Activated T-cell treated with anti-CD3 and anti-CD28 coated beads, Interleukin-2, amount 50 U/mL, for 24 hours (primary cell): ENCODE measurements at places on chromosomes 12 and 14.
A peak's percentile ranks its signal among the peaks of the same experiment; 100 is the strongest.

DNA sequence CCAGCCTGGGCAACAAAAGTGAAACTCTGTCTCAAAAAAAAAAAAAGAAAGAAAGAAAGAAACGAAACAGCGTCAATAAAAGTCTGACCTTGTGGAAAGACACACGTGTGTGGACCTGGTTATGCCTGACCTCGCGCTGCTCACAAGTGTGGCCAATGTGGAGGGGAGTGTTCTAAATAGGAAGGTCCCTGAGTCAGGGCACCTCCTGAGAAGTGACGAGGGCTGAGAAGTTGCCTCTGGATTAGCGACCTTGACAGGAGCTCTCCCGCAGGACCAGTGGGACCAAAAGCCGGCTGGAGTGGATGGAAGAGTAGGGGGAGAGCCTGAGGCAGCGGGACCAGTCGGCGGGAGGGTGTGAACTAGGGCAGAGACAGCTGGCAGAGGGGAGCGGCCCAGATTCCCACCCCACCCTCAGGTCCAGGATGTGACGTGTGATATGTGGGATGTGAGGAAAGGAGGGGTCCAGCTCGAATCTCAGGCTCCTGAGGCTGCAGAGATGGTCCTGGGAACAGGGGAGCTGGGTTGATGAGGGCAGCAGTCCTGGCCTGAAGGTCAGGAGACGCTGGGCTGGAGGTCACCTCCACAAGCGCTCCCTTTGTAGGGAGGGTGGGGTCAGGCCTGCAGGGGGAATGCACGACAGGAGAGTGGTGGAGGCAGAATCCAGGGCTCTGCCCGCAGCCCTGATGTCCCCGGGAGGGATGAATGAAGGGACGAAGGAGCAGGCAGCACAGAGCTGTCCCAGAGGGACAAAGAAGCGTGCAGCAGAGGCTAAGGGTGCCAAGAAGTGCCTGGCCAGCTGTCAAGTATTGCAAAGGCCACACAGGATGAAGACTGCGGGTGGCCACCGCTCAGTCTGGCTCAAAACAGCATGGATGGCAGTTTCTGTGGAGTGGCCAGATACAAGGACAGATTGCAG lies 24.8 kb upstream of the GPR68 start:
- DNase-seq = no peak

DNA sequence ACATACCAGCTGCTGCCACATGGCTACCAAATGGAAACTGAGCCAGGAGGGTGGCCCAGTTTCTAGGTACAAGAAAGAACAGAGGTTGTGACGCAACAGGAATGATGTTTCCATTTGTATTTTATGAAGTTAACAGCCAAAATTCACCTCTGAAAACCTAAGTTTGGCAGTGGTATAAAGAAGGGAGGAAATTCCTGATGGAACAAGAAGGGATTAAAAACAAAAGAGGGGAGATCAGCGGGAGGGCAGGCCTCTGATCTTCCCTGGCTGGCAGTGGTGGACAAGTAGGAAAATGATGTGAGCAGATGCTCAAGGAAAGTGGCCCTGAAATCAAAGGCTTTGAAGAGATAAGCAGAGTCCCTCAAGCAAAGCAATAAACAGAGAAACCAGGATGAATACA lies 47.3 kb upstream of the BCL2L14 start:
- DNase-seq = no peak

DNA sequence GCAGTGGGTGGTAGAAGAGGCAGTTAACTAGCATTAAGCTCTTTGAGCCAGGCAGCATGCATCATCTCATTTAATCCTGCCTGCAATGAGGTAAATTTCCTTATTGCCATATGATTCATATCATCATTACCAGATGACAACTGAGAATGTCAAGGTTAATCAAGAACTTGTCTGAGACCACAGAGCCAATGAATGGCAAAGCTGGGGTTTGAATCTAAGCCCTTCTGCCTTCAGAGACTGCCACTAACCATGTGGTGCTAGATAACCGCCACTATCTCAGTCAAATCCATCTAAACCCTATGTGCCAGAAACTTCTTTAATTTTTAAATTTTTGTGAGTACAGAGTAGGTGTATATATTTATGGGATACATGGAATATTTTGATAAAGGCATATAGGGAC lies 77.8 kb upstream of the GRIP1 start:
- no peak for DNase-seq

DNA sequence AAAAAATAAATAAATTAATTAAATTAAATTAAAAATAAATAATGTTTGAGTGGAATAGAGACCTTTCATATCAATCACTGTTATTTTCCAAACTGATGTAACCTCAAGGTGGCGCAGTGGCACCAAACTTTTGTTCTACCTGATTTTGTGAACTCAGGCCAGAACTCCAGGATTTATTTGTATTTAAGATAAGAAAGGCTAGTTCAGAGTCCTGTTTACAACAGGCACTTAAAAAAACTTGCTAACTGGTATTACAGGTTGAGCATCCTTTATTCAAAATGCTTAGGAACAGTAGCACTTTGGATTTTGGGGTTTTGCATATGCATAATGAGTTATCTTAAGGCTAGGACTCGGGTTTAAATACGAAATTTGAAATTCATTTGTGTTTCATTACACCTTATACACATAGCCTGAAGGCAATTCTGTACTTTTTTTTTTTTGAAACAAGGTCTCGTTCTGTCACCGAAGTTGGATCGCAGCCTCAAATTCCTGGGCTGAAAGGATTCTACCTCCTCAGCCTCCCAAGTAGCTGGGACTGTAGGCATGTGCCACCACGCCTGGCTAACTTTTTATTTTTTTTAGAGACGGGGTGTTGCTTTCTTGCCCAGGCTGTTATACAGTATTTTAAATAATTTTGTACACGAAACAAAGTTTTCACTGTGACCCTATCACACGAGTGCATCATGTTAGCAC lies 32.4 kb downstream of the YY1 start:
- no peak for DNase-seq

- DNase-seq = no peak
Observed at GRCh38 chr12:11609045-11609444, 40.4 kb upstream of the ETV6 start.

GRCh38 chr12:57086493-57087009 lies 2.4 kb upstream of the NAB2 start:
- peak; percentile 71 for DNase-seq

DNA sequence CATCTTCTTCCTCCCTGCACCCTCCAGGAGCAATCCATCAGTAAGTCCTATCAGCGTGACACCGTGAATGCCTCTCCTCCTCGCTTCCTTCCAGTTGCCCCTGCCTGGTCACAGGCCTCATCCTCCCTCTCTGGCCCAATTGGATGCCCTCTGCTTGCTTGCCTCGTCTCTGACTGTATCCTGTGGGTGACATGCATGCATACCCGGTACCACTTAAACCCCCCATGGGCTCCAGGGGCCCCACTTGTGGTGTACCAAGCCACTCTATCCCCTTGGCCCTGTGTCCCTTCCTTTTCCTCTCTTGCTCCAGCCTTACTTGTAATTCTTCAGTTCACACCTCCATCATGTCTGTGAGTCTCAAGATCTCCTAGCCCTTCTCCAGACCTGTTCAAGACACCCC lies 106.0 kb upstream of the RTL1 start:
- no peak for DNase-seq

- no peak for DNase-seq
Observed at GRCh38 chr12:26523708-26524150, 309.3 kb downstream of the ITPR2 start.

GRCh38 chr12:131090274-131091210 lies 136.8 kb downstream of the ADGRD1 start:
- peak; percentile 24 for DNase-seq

GRCh38 chr14:97458661-97459579 lies 661.7 kb downstream of the VRK1 start:
- peak; percentile 87 for DNase-seq

GRCh38 chr12:44851586-44851985 lies 24.5 kb downstream of the NELL2 start:
- DNase-seq = no peak

DNA sequence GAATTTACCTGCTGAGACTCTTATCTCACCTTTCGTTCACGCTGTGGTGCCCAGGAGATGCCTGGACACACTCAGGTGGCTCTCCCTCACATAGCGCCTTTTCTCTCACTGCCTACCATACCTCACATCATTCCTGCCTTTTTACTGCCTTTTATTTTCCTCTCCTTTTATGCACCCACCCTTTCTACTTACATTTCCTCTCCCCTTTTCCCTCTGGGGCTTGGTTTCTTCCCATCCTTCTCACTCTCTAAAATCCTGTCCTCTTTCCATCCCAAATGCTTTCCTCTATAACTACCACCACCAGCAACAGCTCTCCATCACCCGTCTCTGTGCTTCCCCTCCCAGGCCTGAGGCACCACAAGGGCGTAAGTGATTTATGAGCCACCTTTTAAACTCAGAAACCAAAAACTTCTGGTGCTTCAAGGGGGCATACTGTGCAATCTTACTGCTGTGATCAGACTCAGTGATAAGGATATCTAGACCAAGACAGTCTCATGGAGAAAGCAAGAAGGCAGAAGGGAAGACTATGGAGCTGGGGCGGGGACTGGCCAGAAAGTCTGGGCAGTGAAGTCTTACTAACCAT lies 32.7 kb upstream of the SMUG1 start:
- no peak for DNase-seq

- DNase-seq = no peak
Observed at GRCh38 chr14:50041980-50042379, 74.4 kb downstream of the VCPKMT start.

DNA sequence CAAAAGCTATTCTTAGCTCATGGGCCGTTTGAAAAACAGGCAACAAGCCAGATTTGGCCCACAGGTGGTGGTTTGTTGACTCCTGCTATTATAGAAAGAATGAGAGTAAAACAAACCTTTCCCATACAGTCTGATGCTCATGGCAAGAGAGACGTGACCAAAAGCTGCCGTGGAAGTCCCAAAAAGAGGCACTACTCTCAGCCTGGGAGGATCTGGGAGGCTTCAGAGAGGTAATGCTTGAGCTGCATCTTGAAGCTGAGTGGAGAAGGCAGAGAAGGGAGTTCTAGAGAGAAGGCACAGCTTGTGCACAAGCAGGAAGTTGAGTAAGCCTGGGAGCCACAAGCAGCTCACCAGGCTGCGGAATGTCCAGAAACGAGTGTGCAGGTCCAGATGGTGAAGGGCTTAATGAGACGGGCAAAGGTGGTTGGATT lies 9.6 kb downstream of the PLXNC1 start:
- no peak for DNase-seq

DNA sequence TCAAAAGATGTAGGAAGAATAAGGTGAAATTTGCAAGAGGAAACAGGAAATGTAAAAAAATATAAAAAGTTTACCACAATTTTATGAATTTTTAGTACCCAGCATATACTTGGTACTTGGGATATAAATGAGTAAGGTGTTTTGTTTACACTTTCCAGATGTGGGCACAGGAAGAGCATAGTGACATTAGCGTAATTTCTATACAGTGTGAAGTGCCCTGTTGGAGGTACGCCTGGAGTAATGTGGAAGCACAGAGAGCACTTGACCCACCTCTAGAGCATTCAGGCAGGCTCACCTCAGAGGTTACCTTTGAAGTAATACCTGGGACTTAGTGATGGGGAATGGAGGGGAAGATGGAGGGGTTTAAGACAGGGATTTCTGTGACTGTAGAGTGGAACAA lies 89.5 kb downstream of the AEBP2 start:
- no peak for DNase-seq

DNA sequence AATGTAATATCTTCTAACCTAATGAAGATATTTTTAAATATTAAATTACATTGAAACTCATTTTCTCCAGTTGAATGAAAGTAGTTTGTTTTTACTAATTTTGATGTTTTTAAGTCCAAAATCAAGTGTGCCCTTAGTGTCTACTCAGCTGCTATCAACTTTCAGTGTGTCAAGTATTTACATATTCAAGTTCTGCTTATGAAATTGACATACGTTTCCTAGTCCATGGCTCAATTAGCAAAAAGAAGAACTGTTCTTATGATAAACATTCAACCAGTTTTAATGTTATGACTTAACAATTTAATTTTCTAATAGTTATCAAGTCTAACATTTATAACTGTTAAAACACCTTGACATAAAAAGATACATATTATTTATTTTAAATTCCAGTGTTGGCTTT lies 137.1 kb downstream of the DUSP6 start:
- no peak for DNase-seq

GRCh38 chr14:101398011-101398410 lies 163.3 kb upstream of the DIO3 start:
- no peak for DNase-seq

GRCh38 chr14:89237921-89238529 lies 179.0 kb downstream of the FOXN3 start:
- no peak for DNase-seq

GRCh38 chr12:129862561-129863175 lies 41.2 kb downstream of the TMEM132D start:
- no peak for DNase-seq

- no peak for DNase-seq
Observed at GRCh38 chr12:54749191-54749818, 101.1 kb upstream of the DCD start.

DNA sequence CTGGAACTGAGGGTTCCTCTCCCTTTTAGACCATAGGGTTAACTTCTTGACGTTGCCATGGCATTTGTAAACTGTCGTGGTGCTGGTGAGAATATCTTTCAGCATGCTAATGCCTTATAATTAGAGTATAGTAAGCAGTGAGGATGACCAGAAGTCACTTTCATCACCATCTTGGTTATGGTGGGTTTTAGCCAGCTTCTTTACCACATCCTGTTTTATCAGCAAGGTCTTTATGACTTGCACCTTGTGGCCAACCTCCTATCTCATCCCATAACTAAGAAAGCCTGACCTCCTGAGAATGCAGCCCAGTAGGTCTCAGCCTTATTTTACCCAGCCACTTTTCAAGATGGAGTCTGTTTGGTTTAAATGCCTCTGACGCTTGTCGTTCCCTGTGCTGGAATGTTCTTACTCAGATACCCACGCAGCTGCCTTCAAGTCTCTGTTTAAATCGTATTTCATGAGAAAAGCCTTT lies 44.2 kb downstream of the BBS10 start:
- DNase-seq = no peak

GRCh38 chr12:117064596-117064995 lies 34.6 kb downstream of the TESC start:
- DNase-seq = no peak
